Vagina (tissue), 2 donors: ENCODE measurements at places on chromosomes 3 and 15. TPM values are rescaled to one million over a fixed set of nuclear protein-coding genes. Genes with fewer than 3 reads are reported as not detected.

Gene DUOXA1
- total RNA-seq = 66.5 TPM

Gene HES1
- 191 TPM for total RNA-seq

Gene PDIA5
- 18.9 TPM for total RNA-seq

GRCh38 chr3:197242784-197243432 is 55.5 kb downstream of the DLG1 start:
- H3K4me1 ChIP-seq = no peaks in the 10 kb centered on the region
- no peaks in the 10 kb centered on the region for H3K36me3 ChIP-seq
- H3K27me3 ChIP-seq = no peaks in the 10 kb centered on the region
- DNase-seq = no peak
- H3K4me3 ChIP-seq = no peak overlapping the region

DNA sequence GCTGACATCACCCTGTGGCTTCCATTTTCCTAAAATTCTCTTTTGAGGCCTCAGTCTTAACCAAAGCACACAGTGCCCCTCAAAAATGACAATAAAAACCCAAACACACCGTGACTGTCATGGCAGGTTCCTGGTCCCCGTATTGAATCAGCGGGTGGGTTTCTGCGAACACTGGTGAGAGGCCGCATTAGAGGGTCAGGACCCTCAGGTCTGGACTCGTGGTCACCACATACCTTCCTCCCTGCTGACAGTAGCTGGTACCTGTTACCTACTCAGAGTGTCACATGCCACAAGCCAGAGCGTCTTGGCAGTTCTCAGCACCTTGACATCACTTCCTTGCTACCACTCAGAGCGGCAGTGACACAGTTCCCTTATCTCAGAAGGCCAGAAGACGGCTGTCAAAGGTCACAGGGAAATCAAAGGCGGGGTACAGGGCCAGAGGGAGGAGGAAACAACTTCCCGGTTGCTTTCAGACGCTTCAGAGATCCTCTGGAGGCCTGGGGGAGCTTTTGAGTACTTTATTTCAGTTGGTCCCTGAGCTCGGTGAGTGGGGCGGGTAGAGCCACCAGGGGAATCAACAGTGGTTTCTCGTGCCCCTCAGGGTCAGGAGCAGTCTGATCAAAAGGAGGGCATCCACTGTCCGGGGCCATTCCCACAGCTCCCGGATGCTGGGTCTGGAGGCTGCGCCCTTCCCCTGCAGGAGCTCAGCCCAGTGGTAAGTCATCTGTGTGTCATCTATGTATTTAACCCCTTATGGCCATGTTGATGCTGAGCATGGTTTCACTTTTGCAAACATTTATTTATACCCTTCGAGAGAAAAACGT is at the start of the genes CCR5AS and CCRL2:
TSS of gene CCR5AS (minus strand) at position 279 of the 824 bp plus-strand sequence.
TSS of gene CCRL2 (plus strand) at position 472 of the 824 bp plus-strand sequence. CDS start 821 bp downstream, outside the sequence.
- H3K27ac ChIP-seq = peak within 1 kb of the TSS; percentile 83
- no peaks in the 10 kb centered on the region for H3K36me3 ChIP-seq
- peak within 1 kb of the TSS; percentile 33 for H3K4me3 ChIP-seq

DNA sequence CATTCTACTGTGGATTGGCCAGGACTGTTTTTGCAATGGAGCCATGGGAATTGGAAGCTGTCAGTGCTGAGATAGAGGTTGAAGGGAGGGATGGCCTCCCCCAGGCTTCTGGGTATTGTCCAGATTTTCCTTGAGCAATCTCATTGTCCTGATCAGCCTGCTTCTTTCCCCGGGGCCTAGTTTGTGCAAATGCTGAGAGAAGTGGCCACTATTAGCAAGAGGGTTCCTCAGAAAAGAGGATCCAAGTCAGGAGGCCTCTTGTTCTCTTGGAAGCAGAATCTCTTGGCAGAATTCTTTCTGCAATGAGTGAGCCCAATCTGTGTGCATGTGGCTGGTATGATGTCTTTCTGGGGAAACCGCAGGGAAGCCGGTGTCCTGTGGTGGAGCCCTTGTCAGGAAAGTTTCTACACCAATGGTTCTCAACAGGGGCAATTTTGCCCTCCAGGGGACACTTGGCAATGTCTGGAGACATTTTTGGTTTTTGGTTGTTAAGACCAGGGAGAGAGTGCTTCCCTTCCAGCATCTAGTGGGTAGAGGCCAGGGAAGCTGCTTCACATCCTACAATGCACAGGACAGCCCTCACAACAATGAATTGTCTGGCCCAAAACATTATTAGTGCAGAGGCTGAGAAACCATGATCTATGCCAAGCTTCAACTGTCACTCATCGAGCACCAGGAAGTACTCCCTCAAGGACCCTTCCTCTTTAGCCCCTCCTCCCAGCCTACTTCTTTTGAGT is 2.0 kb downstream of the LIPC start:
- peaks cover 25% of the 10 kb centered on the region for H3K4me1 ChIP-seq
- H3K36me3 ChIP-seq = no peaks in the 10 kb centered on the region
- no peak for DNase-seq
- H3K27me3 ChIP-seq = no peaks in the 10 kb centered on the region
- peak overlapping the region; percentile 21 for H3K27ac ChIP-seq

- DNase-seq = no peak
- peaks cover 12% of the 10 kb centered on the region for H3K4me1 ChIP-seq
- no peak overlapping the region for H3K27ac ChIP-seq
- H3K27me3 ChIP-seq = no peaks in the 10 kb centered on the region
Observed at GRCh38 chr3:111936967-111937366, 41.9 kb upstream of the ABHD10 start.

Gene COL6A5
- total RNA-seq = not detected

DNA sequence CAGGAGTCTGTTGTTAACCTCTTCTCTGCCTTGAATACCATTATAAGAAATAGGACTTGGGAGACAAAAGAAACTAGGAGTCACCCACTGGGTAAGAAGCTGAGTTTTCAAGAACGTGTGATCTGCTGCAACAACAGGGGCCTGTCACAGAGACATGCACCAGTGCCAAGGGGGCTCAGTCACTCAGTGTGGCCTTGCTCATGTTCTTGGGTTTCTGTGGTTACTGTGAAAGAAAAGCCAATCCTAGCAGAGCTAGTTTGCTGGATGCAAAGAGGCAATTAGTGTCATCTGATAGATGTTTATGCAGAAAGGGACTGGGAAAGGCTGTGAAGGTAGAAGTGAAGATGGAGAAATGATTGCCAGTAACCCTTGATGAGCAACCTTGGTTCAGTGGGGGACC is 126.3 kb downstream of the IQCH start:
- no peaks in the 10 kb centered on the region for H3K4me1 ChIP-seq
- DNase-seq = no peak
- H3K4me3 ChIP-seq = no peak overlapping the region
- no peak overlapping the region for H3K27ac ChIP-seq
- no peaks in the 10 kb centered on the region for H3K36me3 ChIP-seq
- no peaks in the 10 kb centered on the region for H3K27me3 ChIP-seq

DNA sequence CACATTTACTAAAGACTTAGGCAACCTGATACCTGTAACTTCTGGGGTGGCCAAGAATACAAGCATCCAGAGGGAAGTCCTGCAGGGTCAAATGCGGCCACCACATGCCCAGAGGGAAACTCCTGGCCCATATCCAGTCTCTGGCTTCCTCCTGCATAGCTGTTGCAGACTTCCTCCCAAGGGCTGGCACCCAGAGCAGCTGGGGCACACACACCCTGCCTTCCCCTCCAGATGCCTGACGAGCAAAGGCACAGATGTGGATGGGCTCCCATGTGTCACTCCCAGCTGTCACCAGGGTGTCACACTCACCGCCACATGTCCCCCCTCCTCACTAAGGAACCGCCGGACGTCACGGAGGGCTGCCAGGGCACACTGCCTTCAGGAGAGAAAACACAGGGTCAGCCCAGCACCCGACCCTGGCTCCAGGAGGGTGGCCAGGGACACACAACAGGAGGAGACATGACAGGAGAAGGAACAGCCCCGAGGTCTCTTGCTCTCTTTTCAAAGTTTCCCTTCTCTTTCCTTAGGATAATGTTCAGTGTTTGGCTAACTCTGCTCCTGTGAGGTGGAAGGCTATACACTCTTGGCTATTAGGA is 13.2 kb downstream of the PFKFB4 start:
- H3K4me1 ChIP-seq = peaks cover under 1% of the 10 kb centered on the region
- no peak overlapping the region for H3K4me3 ChIP-seq
- H3K27me3 ChIP-seq = no peaks in the 10 kb centered on the region
- no peak for DNase-seq
- no peak overlapping the region for H3K27ac ChIP-seq

- DNase-seq = no peak
- H3K4me3 ChIP-seq = no peak overlapping the region
- no peak overlapping the region for H3K27ac ChIP-seq
- H3K4me1 ChIP-seq = no peaks in the 10 kb centered on the region
- no peaks in the 10 kb centered on the region for H3K36me3 ChIP-seq
- no peaks in the 10 kb centered on the region for H3K27me3 ChIP-seq
Observed at GRCh38 chr3:50470658-50471057, 32.8 kb downstream of the CACNA2D2 start.

DNA sequence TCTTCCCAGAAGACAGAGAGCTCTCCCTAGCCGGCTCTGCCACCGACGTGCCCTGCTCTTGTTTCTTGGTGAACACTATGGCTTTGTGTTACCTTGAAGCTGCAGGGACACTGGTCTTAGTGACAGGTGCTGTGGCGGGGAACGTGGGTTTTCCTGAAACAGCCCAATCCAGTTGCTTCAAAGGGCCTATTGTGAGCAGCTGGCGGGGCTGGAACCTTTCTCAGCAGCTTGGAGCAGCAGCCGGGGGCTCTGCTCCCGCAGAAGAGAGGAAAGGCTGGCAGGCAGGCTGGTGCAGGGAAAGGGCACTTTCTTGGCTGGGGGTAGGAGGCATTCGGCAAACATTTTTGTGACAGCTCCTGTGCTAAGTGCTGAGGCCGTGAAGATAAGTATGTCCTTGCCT is 12.8 kb downstream of the MYZAP start:
- H3K4me1 ChIP-seq = peaks cover 28% of the 10 kb centered on the region
- DNase-seq = no peak
- no peaks in the 10 kb centered on the region for H3K36me3 ChIP-seq
- H3K27me3 ChIP-seq = no peaks in the 10 kb centered on the region
- H3K27ac ChIP-seq = no peak overlapping the region

Gene LTF
- total RNA-seq = not detected

Gene VGLL3
- 17.7 TPM for total RNA-seq

Gene CDCP1
- total RNA-seq = 27.5 TPM

- no peak for DNase-seq
- no peaks in the 10 kb centered on the region for H3K27me3 ChIP-seq
- peak overlapping the region; percentile 51 for H3K27ac ChIP-seq
- H3K36me3 ChIP-seq = no peaks in the 10 kb centered on the region
- peaks cover 77% of the 10 kb centered on the region for H3K4me1 ChIP-seq
Observed at GRCh38 chr15:40335938-40336743, 4.6 kb downstream of the CCDC9B start.

GRCh38 chr3:145557405-145557804 is 603.6 kb downstream of the PLOD2 start:
- H3K4me3 ChIP-seq = no peak overlapping the region
- H3K27me3 ChIP-seq = no peaks in the 10 kb centered on the region
- no peak overlapping the region for H3K27ac ChIP-seq
- no peaks in the 10 kb centered on the region for H3K36me3 ChIP-seq
- no peaks in the 10 kb centered on the region for H3K4me1 ChIP-seq
- DNase-seq = no peak

DNA sequence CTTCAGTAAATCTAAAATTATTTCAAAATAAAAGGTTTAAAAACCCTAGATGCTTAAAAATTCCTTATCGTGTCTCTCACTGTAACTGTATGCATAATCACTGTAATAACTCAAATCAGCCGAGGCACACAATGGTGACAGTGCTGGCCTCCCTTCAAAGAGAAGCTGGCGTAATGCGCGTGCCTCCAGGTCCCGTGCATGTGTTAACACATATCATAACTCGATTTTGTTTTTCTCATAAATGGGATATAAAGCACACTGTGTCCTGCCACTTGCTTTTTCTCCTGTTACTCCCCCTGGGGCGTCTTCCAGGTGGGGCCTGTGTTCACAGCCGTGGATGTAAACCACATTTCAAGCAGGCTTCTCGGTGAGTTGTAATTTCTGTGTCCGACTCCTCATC is 56.0 kb downstream of the TPRA1 start:
- no peaks in the 10 kb centered on the region for H3K36me3 ChIP-seq
- no peak overlapping the region for H3K4me3 ChIP-seq
- H3K27me3 ChIP-seq = no peaks in the 10 kb centered on the region
- DNase-seq = no peak

DNA sequence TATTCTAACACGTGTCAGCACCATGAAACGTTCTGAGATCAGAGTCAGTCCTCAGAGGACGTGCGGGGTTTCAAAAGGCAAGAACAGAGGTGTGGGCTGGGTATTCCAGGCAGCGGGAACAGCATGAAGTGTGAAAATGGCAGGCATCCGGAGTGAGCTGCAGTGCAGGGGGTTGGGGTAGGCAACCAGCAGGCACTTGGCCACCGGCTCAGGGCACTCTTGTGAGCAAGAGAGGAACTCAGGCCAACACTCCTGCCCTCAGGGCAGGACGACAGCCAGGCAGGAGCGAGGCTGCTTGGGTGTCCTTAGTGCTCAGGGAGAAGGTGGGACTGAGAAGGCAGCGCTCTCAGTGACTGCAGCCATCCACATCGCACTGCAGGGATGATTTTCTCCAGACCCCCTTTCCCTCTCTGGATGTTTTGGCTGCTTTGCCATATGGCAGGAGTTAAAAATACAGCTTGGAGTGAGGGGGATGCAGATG is 151.1 kb downstream of the NUP210 start:
- H3K27ac ChIP-seq = no peak overlapping the region
- no peak for DNase-seq
- H3K4me1 ChIP-seq = no peaks in the 10 kb centered on the region
- no peaks in the 10 kb centered on the region for H3K27me3 ChIP-seq
- no peak overlapping the region for H3K4me3 ChIP-seq

DNA sequence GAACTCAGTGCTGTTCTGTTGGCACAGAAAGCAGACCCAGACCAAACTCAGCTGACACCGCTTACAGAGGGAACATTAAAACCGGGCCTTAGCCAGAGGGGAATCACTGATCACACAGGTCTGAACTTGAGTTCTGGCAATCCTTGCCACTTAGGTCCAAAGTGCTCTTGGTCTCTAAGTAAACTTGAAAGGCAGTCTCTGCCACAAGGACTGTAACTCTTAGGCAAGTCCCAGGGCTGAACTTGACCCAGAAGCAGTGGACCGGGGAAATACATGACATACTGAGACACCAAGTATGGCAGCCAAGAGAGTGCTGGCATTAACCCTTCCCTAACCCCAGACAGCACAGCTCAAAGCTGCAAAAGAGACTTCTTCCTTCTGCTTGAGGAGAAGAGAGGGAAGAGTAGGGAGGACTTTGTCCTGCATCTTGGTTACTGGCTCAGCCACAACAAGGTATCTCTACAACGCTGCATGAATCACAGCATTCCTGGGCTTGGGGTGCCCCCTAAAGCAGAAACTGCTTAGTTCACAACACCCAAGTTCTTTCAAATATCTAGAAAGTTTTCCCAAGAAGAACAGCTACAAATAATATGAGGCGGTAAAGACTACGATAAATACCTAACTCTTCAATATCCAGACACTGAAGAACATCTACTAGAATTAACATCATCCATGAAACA is 32.5 kb downstream of the NAALADL2 start:
- H3K27me3 ChIP-seq = no peaks in the 10 kb centered on the region
- no peak for DNase-seq
- no peaks in the 10 kb centered on the region for H3K36me3 ChIP-seq
- no peak overlapping the region for H3K27ac ChIP-seq

GRCh38 chr3:40166997-40167396 is 142.5 kb upstream of the EIF1B start:
- DNase-seq = no peak
- H3K36me3 ChIP-seq = no peaks in the 10 kb centered on the region
- H3K4me3 ChIP-seq = no peak overlapping the region
- no peaks in the 10 kb centered on the region for H3K4me1 ChIP-seq
